ENCODE measurements at places on chromosomes 6 and 20.

- DNase-seq, result no peak
Measured at GRCh38 chr6:29747688-29748250, 24.5 kb downstream of the HLA-F start.

DNA sequence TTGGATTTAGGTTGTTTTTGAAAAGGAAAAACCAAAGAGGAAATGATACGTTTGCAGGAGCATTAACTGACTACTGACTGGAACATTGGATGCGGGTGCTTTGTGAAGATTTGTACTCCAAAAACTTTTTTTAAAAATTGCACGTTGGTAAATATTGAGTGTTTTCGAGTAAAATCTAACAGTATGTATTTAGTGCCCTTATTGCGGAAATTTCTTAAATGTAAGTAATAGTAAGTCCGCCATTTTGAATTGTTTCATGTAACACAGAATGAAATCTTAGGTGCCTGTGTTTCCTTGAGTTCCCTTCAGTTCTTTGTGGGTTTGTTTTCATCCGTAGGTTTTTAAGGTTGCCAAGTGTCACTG is 15.2 kb upstream of the LIN28B start:
- DNase-seq, result no peak

GRCh38 chr20:61799928-61800327 is 265.8 kb downstream of the TAF4 start:
- DNase-seq, result no peak

- DNase-seq, result peak; percentile 51
Measured at GRCh38 chr6:149140910-149141290, 176.6 kb upstream of the TAB2 start.

DNA sequence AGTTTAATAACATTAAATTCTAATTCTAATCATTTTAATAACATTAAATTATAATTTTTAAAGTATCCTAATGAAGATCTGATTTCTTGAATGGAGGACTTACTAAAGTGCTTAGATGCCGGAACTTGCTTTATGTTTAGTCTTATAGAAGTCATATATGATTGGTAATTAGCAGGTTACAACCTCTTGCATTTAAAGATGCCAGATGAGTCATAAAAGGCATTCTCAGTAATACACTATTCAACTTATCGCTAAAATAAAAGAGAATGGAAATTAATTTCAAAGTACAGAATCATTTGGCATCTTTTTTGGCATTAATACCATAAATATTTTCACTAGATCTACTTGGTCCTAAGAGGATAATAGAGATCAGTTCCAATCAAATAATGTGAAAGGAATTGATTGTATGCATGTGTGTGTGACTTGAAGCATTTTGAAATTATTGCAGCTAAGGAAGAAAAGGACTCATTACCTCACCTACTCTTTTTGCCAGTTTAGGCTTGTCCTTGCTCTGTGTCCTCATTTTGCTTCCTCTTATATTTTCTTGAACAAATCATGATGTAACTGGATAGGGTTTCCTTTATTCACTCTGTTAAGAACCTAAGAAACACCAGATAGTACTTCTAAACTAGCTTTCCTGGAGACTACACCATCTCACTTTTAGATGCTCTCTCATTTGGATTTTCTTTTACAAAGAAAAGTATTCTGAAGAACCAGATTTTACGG is 2.7 kb downstream of the COL21A1 start:
- no peak for DNase-seq

DNA sequence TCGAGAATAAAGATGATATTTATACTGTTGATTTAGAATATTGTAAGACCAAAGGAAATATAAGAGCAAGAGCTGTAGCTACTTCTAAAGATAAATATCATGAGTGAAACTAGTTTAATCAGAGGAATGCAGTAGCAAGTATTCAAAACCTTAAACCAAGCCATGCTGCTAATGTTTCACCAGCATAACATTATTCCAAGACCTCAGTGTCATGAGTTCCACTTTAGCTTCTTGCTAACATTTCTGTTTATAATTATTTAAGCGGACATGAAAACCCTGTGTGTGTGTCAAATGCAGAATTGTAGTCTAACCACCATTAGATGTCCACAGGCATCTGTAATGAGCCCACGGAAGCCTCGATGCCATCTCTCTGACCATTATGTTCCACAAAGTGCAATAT is 752.6 kb upstream of the MARCKS start:
- DNase-seq, result no peak

DNA sequence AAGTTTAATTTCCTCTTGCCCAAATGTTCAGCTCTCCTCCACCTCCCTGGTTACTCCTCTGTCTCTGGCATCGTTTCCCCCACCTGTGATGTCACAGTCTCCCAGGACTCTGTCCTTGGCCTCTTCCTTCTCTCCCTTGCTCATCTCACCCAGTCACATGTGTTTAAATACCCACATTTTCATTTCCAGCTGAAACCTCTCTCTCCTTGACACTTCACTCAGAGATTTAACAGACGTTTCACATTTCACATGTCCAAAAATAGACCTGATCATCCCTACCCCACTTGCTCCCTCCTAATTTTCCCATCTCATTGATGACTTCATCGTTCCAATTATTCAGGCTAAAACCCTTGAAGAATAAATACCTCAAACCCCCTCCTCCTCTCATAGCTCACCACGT is 604.1 kb upstream of the JAG1 start:
- no peak for DNase-seq

- DNase-seq, result no peak
Measured at GRCh38 chr6:72813807-72814596, 192.1 kb downstream of the KCNQ5 start.
